Stimulated activated CD8-positive, alpha-beta memory T cell treated with anti-CD3 and anti-CD28 coated beads, Interleukin-15, amount 100 ng/mL, for 4 hours (primary cell): ENCODE measurements at places on chromosomes 5 and 9.

- DNase-seq: no peak
Measured at GRCh38 chr9:118028225-118028624, 324.0 kb downstream of the TLR4 start.

DNA sequence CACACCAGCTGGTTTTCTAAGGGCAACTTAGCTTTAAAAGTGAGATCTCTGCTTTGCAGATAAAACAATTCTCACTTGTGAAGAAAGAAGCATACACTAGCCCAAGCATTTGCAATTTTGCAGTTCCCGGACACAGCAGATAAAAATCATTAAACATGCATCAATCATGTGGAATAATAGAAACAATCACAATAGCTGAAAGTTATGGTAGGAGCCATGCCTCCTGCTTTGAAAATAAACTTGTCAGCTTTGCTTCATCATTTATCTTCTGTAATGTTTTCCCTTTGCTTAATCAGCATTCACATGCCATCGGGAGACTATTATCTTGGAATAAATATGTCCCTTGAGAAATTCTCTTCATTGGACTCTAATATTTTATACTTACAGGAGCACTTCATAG is 60.3 kb upstream of the DAB2 start:
- DNase-seq: no peak

DNA sequence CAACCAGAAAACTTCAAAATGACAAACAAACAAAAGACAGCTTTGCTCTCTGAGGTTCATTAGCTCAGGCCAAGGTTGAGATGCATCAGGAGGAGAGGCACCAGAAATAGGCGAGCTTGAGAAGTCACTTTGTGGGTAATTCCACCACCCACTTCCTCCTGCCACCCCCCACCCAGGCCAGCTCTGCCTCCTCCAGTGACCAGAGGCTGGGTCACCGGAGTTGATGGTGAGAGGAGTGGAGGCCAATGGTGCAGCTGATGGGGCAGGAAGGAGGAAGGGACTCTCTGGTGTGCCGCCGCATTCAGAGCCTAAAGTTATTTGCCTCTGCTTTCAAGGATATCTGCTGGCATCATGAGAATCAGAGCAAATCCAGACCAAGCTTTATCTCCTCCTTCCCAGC is 73.8 kb upstream of the ASTN2 start:
- no peak for DNase-seq

DNA sequence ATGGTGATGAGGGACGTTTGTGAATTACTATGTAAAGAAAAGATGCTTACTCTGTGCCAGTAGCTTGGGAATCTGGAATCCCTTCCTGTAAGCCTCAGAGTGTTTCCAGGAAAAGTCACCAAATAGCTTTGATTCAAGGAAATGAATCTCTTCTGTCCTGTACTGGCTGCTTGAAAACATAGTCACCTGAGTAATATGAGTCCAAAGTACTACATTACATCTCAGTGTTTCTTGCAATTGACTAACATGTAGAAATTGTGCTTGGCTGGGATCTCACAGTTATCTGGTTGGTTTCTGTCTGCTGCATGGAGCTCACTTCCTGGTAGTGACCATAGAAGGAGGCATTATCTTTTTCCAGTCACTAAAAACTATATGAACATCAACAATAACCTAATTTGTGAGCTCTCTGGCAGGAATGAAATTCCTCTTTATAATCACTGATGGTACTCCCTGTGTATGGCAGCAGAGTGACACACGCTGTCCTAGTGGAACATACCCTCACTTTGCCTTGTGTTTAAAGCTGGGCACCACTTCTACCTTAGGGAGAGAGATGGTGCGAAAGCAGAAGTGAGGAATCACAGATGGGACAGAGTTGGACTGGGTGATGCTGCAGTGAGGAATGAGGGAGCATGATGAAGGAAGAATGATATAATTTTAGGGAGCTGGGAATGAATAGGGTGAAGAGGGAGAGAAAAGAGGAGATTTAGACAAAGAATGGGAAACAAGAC is 568.5 kb downstream of the RAB3C start:
- no peak for DNase-seq

- DNase-seq: no peak
Measured at GRCh38 chr9:15423231-15423985, 732 bp downstream of the SNAPC3 start.

GRCh38 chr9:133950192-133950591 is 41.9 kb downstream of the VAV2 start:
- DNase-seq: no peak

DNA sequence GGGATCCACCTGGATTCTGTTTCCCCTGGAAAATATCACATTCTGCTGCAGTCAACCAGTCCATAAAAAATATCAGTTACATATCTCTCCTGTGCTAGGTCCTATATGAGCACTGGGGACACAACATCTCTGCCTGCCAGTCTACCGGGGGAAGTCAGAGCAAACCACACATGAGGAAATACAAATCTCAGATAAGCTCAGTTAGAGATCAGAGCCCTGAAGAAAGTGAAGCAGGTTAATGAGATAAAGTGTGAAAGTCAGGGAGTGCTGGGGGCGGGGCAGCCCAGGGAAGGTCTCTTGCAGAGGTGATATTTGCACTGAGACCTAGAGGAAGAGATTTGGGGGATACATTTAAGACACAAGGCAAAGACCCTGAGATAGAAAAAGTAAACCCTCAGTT is 67.8 kb upstream of the SLC1A1 start:
- no peak for DNase-seq

GRCh38 chr9:89730715-89731114 is 125.9 kb downstream of the GADD45G start:
- DNase-seq: no peak

DNA sequence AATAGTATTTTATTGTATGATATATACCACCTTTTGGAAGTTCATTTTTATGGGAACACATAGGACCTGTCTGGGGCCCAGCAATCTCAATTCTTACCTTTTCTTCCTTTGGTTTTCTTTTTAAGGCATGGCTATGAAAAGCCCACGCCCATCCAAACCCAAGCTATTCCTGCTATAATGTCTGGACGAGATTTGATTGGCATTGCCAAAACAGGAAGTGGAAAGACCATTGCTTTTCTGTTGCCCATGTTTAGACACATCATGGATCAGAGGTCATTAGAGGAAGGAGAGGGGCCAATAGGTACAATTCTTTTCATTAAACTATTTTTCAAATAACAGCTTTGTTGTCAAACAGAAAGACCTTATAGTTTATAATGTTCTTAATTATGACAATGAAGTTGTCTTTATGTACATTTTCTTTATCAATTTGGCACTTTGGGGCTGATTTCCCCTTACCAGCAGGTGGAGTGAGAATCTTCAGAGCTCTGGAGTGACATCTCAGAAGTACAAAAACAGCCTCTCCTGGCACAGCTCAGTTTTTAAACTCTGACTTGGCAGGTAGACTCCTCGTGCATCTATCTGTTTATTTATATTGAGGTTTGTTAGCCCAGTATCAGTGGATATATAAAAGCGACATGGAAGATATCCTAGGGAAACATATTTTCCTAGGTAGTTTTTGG is 25.8 kb downstream of the DDX46 start:
- no peak for DNase-seq

DNA sequence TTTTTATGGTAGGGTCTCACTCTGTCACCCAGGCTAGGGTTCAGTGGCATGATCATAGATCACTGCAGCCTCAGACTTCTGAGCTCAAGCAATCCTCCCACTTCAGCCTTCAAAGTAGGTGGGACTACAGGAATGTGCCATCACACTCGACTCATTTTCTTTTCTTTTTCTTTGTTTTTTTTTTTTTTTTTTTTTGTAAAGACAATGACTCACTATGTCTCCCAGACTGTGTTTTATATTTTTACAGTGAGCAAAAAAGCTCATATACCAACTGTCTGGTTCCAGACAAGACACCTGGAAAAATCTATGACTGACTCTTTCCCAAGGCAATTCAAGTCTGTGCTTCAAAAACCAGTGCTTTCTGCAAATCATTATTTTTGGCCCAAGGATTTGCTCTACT is 10.8 kb upstream of the FOXD1 start:
- DNase-seq: no peak

DNA sequence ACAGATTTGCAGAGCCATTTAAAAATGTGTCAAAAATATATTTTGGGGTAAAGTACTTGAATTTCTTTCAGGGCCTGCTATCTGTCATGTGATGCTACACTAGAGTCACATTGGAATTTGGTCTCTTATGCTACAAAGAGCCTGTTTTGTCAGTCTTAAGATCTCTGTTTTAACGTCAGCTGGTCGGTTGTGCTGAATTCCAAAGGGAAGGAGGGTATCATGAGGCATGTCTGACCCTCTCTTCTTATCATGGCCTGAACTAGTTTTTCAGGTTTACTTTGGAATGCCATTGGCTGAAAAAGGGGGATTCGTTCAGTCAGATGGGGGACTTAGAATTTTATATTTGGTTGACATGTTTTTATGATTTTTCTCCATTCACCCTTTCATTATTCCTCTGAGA is 290.6 kb downstream of the CD180 start:
- no peak for DNase-seq

- DNase-seq: no peak
Measured at GRCh38 chr9:130185490-130186031, 13.4 kb downstream of the NCS1 start.

- no peak for DNase-seq
Measured at GRCh38 chr5:82285206-82285605, 7.1 kb upstream of the RPS23 start.

DNA sequence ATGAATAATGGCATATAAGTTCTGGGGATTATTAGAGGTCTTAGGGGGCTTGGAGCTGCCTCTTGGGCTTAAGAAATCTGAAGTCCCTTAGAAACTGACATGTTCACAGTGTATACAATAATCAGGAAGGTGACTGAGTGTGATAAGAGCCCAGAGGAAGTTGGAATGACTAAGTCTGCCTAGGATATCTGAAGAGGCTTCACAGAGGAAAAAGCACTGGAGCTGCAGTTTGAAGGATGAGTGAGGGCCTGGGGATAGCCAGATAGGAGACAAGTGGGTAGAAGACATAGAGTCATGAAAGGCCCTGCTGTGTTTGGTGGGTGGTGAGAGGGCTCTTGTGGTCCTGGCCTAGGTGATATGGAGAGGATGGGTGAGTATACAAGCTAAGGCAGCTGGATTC is 8.8 kb downstream of the NEUROG1 start:
- DNase-seq: no peak

DNA sequence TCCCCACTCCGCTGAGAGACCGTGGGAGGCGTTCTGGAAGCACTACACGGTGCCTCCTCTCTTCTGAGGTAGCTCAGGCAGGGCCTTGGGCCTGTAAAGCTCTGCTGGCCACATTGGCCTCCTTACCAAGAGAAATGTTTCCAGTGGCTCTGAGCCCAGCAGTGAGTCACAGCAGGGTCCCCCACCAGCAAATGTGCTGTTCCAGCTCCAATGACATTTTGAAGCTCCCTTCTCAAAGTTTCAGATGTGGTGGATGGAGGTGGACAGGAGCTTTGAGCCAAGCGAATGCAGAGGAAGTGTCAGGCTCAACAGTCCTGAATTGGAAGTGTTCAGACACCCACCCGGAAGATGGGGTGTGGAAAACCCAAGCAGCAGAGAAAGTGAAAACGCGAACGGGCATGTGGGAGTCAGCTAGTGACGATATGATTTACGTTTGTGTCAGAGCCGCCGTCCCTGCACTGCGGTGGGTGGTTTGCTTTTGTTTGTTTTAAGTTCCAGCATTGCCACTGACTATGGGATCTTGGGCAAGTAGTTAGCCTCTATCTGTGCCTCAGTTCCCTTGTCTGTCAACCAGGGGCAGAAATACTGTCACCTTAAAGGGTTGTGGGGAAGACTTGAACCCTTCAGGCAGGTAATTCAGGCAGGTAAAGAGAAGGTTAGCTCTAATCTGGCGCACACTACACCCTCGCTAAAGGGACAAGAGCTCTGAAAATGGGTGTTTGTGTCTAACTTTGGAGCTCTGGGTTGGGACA is 38.2 kb downstream of the C5orf15 start:
- DNase-seq: peak; percentile 51

DNA sequence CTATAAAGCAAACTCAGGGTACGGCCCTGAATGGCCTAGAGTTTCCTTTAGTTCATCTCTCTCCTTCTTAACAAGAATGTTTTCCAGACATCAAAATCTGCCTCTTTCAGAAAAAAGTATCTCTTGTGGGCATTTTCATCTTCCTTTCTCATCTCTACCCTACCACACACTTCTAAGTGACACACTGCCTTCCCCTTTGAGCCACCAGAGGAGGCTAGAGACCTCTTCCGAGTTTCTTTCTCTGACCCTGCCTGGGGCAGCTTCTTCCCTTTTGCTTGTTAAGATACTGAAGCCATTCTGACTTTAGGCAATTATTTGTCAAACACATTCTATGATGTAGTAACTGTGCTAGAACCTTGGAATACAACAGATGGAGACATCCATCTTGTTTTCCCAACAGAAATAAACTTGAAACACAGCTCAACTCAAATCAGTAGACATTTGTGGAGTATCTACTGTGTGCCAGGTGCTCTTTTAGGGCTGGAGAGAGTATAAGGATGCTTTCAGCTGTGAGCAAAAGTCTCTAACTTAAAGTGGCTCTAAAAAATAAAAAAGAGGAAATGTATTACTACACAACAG is 8.6 kb upstream of the SV2C start:
- DNase-seq: no peak

DNA sequence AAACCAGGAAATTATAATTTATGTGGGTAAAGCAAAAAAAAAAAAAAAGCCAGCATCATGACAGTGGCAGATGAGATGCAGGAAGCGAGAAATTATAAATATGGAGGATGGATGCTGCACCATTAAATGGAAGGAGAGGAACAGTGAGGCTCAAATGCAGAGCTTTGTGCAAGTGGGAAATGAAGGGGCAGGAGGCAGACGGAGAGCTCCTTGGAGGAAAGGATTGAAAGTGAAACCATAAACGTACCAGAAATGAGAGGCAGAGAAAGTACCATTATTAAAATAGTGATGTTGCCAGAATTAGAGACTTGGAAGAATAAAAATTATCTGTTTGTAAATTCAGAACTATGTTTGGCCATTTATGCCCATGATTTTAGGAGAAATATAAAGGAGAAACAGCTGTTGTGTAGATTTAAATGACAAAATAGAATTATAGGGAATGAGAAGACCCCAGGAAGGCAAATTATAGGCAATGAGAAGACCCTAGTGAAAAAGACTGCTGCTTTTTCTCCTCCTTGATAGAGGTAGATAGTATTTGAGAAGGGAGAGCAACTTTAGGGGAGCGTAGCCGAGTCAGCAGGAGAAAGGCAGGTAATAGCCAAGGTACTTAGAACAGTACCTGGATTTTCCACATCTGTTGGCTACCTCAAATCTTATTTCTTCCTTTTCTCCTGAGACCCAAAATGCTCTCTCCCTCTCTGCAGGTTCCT is 341.0 kb upstream of the CD180 start:
- DNase-seq: no peak

GRCh38 chr9:132742821-132743311 is 72.6 kb downstream of the GTF3C4 start:
- no peak for DNase-seq

GRCh38 chr9:127684576-127684975 is 22.2 kb upstream of the CFAP157 start:
- DNase-seq: no peak

DNA sequence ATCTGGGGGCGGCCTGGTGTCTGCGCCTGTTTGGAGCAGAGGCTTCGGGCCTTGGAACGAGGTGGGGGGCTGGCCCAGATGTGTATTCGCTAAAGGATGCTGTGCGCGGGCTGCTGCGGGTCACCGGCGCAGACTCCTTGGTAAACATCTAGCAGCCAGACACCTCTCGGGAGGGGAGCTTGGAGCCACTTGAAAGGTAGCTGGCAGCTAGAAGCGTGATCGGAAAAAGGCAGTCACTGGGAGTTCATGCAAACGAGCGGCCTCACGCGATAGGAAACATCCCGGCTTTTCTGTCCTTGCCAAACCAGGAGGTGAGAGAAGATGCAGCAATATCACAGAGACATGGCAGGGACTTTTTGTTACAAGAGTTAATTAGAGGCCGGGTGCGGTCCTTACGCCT is 8.1 kb downstream of the LAMC3 start:
- DNase-seq: no peak

- DNase-seq: no peak
Measured at GRCh38 chr5:62977661-62978060, 399.0 kb downstream of the LRRC70 start.
